ENCODE measurements at places on chromosomes 3 and 15.

DNA sequence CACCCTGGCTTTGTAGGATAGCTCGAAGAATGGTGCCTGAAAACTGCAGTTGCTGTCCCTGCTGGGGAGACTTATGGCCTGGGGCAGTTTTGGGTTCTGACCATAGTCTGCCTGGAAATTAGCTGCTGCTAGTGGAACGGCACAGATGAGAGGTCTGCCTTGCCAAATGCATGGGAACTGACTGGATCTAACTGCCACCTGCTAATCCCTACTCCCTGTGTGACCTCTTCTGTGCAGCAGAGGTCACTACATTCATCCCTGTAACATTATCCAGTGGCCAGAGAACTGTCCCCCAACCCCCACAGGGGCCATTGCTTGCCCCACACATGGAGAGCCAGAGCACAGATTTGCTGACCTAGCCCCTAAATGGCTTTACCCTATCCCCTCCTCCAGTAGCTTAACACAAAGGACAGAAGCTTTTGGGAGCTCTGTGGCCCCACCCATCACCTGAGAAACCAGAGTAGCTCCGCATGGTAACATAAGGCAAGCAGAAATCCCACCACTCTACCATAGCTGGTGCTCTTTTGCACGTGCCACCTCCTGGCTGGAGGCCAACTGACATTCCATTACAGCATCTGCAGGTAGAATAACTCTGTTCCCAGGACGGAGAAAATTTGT lies 840.0 kb downstream of the EPHA3 start:
- no peak for DNase-seq

- DNase-seq: no peak
Observed at GRCh38 chr3:71244153-71244825, 339.2 kb downstream of the FOXP1 start.

GRCh38 chr15:95737060-95737459 lies 593.4 kb upstream of the NR2F2 start:
- DNase-seq: no peak

DNA sequence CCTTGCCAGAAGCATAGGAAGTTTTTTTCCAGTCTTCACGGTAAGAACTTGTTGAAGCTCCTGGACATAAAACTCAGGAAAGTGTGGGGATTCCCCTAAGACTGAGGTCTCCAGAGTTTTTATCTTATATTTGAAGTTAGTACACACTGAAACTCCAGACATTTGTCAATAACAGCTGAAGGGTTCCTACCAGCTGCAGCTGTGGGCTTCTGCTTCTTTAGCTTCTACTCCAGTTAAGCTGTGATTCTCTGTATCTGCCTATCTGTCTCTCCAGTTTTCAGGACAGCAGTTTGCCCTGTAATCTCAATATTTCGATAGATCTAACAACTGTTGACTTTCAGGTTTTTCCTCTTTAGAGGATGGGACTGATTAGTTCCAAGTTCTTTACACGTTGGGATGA lies 966.0 kb upstream of the SEMA6D start:
- DNase-seq: no peak

DNA sequence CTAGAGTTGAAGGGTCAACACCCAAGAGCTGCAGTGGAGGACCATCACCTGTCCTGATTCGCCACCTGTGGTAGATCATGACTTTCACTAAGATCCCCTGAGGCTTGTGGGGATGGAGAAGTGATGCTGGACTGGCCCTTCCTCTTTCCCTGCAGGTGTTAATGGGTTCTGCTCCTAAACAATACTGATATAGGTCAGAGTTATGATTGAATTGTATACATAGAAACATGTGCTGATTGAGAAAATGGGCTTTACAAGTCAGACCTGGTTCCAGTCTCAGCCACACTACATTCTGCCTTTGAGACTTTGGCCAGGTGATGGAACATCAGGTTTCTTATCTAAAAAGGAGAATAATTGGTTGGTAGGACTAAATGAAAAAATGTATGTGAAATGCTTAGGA lies 418.9 kb upstream of the TPRG1 start:
- no peak for DNase-seq

DNA sequence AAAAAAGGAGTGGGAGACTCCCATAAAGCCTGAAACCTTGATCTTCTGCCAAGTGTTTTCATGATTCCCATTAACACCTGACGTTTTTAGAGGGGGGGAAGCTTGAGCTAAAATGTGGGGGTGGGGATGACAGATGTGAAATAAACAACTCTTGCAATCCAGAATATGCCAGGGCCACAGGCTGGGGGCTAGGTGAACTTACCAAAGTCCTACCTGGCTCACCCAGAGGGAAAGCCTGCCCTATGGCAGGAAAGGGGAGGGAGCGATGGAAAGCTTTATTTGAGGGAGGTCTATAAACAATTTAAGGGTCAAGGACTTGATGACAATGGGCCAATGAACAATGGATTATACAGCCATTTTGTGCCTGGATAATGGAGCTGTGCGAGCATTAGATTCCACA lies 108.3 kb downstream of the LRIG1 start:
- no peak for DNase-seq

- DNase-seq: no peak
Observed at GRCh38 chr3:135564696-135565095, 400.8 kb upstream of the PPP2R3A start.

DNA sequence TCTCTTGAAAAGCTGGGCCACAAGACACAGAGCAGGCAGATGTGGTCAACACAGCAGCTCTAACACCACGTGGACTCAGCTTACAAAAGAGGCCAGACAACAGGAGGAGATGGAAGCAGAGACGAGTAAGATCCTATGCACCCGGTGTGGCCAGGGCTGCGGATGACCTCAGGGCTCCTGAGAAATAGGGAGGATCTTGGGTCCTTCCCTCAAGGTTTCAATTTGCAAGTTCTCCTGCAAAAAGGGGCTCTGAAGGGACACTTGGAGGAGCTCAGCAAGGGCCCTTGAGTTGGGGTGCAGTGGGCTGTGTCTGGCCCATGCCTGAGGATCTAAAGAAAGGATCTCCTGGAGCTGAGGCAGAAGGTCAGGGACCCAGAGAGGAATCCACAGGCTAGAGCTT lies 249.5 kb upstream of the IGF1R start:
- no peak for DNase-seq

DNA sequence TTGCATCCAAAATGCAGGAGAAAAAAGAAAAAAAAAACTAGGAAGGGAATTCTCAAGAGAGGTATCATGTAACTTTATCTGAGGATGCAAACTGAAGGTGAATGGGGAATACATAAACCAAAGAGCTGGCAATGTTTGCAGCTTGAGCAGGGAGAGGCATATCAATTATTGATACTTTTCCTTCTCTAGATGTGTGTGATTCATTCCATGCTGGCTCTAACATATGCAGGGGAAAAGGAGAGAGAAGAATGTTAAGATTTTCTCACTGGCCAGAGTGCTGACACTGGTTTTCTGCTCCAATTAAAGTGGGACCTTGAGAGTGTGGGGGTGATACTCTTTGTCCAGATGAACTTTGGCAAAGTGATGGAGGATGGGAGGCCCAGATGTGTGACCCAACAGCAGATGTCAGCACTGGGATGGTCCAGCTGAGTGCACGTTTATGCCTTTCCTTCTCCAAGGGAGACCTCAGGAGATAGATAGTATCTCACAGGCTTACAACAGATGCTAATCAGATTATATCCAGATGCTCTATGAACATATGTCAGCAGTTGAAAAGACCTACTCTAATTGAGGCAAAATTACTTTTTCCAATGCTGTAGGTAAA lies 50.0 kb upstream of the PSMD6 start:
- no peak for DNase-seq

DNA sequence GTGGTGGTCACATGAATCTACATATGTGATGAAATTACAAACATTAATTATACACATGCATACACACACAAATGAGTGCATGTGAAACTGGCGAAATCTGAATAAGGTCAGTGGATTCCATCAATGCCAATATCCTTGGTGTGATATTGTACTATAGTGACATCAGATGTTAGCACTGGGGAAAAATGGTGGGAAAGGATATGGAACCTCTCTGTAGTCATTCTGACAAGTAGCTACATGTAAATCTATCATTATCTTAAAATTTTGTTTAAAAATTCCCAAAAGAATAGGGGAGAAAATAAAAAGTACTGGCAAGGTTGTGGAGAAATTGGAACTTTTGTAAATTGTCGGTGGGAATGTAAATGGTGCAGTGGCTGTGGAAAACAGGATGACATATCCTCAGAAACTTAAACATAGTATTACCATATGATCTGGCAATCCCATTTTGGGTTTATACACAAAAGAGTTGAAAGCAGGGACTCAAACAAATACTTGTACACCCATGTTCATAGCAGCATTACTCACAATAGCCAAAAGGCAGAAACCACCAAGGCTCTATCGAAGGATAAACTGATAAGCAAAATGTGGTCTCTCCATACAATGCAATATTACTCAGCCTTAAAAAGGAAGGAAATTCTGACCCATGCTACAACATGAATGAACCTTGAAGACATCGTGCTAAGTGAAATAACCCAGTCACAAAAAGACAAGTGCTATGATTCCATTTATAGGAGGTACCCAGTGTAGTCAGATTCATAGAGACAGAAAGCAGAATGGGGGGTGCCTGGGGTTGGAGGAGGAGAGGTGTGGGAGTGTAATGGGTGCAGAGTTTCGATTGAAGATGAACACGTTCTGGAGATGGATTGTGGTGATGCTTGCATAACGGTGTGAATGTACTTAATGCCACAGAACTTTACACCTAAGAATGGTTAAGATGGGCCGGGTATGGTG lies 25.3 kb upstream of the HRH1 start:
- DNase-seq: no peak

DNA sequence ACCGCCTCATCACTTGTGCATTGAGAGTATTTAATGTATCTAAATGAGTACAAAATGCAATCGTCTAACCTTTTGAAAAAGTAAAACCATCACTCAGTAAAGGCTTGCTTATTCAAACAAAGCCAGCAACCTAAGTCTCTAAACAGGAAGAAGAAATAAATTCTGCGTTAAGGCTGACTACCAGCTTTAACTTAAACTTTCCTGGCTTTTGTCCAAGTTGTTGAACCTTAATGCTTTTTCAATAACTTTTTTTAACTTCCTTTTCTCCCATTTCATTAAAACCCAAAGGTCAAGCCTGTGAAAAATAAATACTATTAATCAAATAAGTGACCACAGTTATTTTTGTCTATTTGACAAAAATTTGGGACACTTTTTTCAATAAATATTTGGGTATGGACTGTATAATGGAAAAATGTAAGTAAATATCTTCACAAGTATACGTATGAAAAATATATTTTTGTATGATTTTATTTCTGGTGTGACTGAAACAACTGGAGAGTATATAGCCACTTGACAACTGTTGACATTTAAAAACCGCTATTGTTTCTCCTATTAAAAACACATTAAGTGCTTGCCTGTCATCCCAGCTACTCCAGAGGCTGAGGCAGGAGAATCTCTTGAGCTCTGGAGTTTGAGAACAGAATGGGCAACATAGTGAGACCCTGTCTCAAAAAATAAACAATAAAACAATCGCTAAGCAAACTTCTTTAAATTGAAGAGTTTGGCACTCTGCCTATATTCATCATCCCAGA lies 2.9 kb downstream of the KLHL24 start:
- DNase-seq: no peak

DNA sequence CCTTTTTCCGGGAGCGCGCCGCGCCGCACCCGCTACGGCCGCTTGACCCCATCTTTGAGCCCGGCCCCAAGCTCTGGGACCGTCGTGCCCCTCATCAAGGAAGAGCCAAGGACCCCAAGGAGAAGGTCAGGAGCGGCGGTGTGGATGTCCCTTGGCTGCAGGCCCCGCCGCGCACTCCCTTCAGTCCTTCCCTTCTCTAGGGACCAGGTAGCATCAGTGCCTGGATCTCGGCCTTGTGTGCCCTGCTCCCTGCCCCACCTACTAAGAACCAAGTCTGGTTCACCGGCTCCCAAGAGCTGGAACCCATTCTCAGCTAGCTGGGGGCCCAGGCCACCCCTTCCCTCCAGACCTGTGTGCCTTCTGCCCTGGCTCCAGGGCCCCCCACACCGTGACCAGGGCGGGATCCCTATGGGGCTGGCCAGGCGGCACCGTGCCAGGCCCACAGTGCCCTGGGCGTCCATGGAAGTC lies 69.3 kb upstream of the CGNL1 start:
- no peak for DNase-seq

DNA sequence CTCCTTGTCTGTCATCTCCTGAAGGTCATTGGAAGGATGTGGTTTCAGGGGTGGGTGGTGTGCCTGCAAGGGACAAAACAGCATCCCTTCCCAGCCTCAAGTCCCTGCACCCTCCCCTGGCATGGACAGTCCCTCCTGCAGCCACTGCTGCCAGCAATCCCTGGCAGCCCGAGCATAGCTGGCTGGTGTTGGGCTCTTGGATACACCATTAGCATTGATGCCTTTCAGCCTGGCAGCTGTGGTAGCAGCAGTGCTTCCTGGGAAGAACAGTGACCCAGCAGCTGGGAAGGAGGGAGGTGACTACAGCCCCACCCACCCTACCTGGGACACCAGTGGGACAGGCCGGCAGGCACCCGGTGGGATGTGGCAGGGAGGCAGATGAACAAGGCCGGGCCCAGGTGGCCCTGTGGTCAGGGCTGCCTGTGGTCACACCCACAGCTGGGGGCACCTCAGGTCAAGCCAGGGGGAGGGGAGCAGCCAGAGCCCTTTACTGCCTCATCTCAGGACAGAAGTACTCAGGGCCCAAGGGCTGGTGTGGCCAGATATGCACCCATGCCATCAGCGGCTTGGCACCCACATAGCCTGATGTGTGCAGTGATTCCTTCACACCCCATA lies 32.9 kb upstream of the TMEM115 start:
- DNase-seq: no peak

DNA sequence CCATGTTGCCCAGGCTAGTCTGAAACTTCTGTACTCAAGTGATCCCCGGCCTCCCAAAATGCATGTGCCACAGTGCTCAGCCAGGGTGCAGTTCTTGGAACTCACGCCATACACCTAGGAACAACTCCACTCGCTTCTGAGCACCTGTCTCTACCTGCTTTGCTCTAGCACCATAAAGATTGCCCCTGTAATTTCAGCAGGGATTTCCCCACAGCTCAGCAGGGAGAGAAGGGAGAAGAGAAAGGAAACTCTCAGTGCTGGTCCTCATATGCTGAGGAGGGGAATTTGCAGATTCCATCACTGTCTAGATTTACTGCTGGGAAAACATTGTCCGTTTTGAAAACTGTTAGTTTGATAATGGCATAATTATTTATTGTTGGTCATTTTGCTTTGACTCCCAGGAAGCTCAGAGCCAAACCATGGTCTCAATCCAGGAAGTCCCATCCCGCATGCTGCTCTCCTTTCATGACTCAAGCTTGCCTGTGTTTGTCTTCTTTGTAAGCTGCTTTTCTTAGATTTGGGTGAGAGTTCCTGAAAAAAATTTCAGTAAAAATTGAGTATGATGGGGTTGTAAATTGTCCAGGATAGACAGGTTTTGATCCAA lies 24.2 kb downstream of the TRIM71 start:
- DNase-seq: no peak

Measured in naive thymus-derived CD8-positive, alpha-beta T cell (primary cell).